ENCODE measurements at places on chromosomes 12 and 14.

DNA sequence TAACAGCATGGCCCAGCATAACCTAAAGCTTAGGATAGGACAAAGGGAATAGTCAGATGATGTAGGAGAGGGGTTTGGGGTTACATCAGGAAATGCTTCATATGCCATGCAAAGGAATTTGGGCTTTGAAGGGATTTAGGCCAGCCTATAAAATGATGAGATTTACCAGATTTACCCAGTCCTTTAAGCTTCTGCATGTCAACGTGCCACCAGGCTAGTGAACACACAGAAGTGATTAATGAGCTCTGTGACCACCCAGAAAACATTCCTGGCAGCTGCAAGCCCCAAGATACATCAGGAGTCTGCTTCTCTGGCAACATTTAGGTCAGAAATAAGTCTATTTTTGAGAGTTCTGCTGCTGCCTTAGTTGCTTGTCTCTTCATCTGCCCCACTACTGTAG, 118.3 kb downstream of the LRIG3 start:
- DNase-seq, result no peak

GRCh38 chr14:56005191-56006053, 112.8 kb upstream of the PELI2 start:
- DNase-seq, result no peak

GRCh38 chr14:90830931-90831701, 14.9 kb upstream of the TTC7B start:
- no peak for DNase-seq

DNA sequence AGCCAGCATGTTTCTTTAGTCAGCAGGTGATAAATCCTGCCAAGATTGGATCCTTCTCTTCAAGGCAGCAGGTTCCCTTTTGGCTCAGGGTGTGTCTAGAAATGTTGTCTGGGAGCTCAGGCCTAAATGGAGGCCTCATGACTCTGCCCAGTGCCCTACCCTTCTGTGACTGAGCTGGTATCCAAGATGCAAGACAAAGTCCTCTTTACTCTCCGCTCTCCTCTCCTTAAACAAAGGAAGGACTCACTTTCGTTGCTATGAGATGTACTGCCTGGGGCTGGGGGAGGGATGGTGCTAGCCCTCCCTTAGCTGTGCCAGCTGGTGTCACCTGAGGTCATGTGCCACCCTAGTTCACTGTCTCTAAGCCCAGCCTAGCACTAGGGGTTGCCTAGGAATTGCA, 13.8 kb upstream of the TMPRSS12 start:
- DNase-seq, result no peak

DNA sequence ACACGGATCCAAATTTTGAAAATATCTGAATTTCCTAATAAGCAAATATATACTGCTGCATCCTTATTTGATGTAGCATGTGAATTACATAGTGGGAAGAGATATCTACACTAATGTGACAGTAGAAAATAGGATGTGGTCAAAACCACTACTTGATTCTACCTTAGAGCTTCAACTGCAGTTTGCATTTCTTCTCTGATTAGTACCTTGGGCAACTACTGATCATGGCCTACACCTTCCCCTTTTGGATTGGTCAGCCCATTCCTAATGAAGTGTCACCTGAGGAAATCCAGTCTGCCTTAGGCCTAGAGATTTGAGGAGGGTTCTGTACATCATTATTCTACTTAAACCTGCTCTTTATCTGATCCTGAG, 10.7 kb downstream of the LLPH start:
- DNase-seq, result no peak

- DNase-seq, result no peak
Observed at GRCh38 chr14:96582995-96583394, 80.8 kb downstream of the PAPOLA start.

- DNase-seq, result no peak
Observed at GRCh38 chr14:40074169-40074568, 641.9 kb upstream of the FBXO33 start.

- DNase-seq, result no peak
Observed at GRCh38 chr12:104299842-104300481, 3.6 kb upstream of the EID3 start.

GRCh38 chr12:105445249-105445648, 114.8 kb downstream of the C12orf75 start:
- no peak for DNase-seq

- DNase-seq, result no peak
Observed at GRCh38 chr14:100375266-100375962, 52.3 kb downstream of the SLC25A47 start.

DNA sequence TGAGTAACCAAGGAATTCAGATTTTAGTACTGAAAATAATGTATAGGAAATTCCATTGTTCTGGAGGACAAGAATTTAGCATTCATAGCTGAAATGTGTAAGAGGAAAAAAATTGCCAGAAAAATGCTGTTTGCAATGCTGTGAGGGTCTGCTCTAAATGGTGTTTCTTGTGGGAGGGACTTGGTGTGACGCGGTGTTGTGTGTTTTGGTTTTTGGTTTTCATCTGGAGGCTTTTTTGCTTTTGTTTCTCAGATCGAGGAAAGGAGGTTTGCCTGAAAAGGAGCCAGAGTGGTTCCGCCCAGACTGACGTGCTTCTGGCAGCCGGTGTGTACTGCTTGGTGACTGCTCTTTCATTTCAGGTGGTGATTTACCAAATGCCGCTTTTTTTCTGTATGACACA, 211.8 kb upstream of the HMGA2 start:
- no peak for DNase-seq

DNA sequence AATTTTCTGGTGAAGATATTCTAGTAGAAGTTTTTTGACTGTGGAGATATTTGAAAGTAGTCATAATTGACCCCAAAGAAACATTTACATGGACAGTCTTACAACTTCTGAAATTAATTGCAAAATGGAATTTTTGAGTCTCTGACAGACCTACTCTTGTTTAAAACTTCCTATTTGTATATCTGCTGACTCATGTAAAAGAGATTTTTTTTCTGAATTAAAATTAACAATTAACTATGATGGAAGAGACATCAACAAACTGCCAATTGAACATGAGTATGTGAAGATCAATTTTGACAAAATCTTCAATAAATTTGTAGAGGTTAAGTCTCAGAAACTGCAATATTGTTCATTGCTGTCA, 108.5 kb upstream of the MAX start:
- no peak for DNase-seq

- no peak for DNase-seq
Observed at GRCh38 chr12:103498990-103499389, 3.2 kb upstream of the C12orf42 start.

- no peak for DNase-seq
Observed at GRCh38 chr14:68444449-68445168, 348.3 kb downstream of the ZFP36L1 start.

- no peak for DNase-seq
Observed at GRCh38 chr14:77613201-77613600, 3.2 kb downstream of the SPTLC2 start.

- no peak for DNase-seq
Observed at GRCh38 chr14:38199076-38199475, 8.6 kb upstream of the SSTR1 start.

- DNase-seq, result no peak
Observed at GRCh38 chr12:9951026-9951675, 19.0 kb upstream of the CLEC2A start.

GRCh38 chr14:27164139-27164538, 566.3 kb upstream of the NOVA1 start:
- DNase-seq, result no peak

- no peak for DNase-seq
Observed at GRCh38 chr14:54533100-54533499, 23.4 kb downstream of the CGRRF1 start.

- no peak for DNase-seq
Observed at GRCh38 chr14:31881531-31882310, 195.4 kb upstream of the ARHGAP5 start.

- DNase-seq, result no peak
Observed at GRCh38 chr14:94450722-94451090, 1.9 kb downstream of the SERPINA11 start.

DNA sequence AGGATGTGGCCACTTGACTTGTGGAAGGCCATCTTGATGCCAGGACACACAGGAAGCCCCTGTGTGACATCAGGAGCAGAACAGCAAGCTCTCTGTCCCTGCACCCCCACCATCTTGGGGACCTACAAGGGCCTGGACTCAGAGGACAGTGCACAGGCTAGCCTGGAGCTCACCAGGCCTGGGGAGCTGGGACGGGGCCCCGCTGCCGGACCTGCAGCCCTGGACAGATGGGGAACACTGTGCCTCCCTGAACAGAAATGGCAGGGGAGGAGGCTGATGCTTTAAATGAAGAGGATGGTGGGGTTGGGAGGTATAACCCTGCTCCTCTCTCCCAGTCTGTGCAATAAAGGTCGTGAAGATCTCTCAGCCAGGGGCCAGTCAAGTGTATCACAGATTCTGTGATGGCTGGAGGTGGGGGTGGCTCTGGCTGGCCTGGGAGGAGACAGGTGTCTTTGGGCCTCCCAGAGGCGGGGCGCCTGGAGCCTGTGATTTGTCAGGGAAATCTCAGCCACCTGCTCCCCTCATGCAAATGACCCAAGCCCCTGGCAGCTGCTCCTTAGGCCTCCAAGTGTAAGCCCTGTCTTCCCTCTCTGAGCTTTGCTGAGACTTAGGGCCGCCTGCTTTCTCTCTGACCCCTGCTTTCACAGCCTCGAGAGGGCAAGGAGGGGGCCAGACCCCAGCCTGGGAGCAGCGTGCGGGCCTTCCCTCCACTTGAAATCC, 1.1 kb upstream of the GNB3 start:
- DNase-seq, result no peak

DNA sequence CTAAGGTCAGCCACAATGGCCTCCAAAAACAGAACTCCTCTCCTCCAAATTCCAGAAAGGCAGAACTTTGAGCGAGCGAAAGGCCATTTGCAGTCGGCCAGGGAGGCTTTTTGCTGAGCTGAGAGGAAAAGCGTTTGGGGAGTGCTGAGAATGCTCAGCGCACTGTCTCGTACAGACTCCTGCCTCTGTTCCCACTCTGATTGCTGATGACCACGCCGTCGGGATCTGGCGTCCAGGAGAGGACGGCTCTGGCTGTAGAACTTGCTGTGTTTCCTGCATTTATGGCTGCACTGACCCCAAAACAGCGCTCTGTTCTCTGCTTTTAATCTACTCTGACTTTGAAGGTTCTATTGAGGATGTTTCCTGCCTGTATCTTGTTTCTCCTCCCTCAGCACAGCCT, 82.4 kb upstream of the WSCD2 start:
- no peak for DNase-seq

DNA sequence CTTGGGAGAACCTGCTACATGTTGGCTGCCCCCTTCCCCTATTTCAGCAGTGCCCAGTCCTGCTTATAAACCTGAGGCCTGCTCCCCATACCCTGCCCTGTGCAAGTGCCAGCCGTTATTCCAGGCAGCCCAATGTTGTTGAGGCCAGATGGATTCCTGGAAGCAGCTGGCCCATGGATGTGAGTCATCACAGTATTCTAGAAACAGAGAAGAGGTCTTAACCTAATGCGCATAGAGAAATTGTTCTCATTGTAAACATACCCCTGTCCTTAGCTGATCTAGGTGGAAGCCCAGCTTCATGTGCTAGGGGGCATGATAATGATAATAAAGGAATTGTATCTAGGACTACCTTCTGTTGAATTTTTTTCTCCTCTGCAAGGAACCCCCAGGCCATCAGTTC, 69.7 kb downstream of the TSPAN11 start:
- no peak for DNase-seq

DNA sequence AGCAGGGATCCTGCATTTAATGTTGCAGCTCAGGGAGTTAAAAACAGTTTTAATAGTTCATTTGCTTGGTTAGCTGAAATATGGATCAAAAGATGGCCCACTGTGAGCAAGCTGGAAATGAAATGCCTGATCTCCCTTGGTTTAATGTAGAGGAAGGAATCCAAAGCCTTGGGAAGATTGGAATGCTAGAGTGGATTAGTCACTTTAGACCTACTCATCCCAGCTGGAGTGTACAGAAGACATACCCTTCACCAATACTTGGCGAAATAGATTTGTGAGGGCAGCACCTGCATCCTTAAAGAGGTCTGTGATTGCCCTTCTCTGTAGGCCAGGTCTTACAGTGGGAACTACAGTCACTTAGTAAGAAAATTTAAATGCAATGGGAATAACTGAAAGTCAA, 58.0 kb upstream of the KRAS start:
- DNase-seq, result no peak

DNA sequence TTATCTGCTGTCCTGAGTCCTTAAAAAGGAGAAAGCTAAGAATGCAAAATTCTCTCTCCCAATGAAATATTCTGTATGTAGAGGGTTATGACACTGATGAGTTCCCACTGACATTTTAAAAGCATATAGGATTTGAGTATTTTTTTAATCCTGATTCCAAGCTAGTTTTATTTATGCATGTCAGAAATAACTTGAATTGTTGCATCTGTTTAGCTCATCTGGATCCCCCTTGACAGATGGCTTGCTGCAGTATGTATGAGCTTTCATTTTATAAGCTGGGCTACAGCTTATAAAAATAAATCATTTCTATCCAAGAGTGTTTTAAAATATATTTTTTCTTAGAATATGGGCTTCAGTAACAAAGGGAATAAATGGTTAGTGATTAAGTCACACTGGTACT, 495.3 kb downstream of the NELL2 start:
- no peak for DNase-seq

- DNase-seq, result no peak
Observed at GRCh38 chr12:65818454-65819382, 5.6 kb upstream of the HMGA2 start.

DNA sequence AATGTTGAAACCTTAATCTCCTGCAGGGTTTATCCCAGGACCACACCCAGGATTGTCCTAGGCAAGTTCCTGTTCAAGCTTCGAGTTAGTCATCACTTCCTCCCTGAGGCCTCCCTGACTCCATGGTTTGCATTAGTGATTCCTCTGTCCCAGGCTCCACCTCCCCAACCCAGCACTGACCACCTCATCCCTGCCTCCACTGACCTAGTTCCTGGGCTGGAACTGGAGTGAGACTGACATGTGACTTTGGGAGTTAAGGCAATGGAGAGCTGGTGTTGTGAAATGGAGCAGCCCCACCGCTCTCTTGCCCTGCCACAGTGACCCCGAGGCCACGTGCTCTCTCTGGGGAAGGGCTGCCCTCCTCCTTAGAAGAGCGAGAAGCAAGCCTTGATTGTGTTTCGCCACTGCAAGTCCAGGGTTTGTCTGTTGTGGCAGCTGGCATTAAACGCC, 15.8 kb upstream of the DTX1 start:
- DNase-seq, result no peak

DNA sequence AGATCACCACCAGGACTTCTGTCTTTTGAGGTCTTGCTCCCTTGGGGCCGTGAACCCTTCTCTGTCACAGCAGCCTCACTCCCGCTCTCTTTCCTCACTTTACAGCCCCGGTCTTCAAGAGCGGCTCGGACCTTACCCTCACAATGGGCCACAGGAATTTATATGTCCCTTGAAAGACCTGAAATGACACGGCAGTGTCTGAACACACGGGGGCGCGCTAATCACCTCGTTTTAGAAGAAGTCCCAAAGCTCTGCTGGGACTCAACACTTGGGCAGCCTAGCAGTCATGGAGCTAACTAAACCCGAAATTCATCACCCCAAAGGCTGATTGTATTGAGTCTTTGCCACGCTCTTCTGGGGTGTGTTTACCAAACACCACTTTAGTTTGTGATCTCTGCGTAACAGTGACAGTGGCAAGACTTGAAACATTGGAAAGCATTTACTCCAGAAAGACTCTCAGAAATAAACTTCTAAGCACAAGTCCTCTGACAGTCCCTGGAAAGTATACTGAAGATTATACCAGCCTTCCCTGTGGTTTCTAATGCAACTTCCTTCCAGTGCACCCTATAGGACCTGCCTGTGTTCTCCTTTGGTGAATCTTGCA, 29.0 kb downstream of the SERPINA11 start:
- peak; percentile 28 for DNase-seq
